ENCODE measurements at places on chromosomes 7 and 10.

GRCh38 chr7:142240546-142240945 is 17.3 kb downstream of the PRSS58 start:
- DNase-seq, result no peak

GRCh38 chr10:71232089-71232998 is 20.0 kb downstream of the UNC5B start:
- DNase-seq, result peak; percentile 93

DNA sequence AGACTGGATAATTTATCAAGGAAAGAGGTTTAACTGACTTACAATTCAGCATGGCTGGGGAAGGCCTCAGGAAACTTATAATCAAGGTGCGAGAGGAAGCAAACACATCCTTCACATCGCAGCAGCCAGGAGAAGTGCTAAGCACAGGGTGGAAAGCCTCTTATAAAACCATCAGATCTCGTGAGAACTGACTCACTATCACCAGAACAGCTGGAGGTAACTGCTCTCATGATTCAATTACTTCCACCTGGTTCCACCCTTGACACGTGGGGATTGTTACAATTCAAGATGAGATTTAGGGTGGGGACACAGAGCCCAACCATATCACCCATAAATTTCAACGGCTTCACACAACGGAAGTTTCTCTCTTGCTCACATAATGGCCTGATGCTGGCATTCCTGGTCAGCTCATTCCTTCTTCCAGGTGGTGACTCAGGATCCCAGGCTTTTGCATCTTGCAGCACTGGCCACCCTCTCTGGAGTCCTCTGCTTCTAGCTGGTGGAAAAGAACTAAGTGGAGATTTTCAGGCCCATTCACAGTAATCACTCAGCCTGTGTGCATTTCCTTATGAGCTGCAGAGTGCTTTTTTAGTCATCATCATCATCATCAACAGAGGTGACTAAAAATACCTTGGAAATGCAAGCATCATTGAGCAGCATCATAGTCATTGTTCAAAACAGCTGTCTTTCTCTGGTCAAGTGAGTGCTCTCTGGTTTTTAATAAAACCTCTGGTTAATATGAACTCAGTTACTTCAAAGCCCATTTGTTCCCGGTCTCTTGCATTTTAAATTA is 308.1 kb downstream of the SFMBT2 start:
- no peak for DNase-seq

GRCh38 chr10:81280497-81281479 is 594.2 kb upstream of the NRG3 start:
- DNase-seq, result no peak

DNA sequence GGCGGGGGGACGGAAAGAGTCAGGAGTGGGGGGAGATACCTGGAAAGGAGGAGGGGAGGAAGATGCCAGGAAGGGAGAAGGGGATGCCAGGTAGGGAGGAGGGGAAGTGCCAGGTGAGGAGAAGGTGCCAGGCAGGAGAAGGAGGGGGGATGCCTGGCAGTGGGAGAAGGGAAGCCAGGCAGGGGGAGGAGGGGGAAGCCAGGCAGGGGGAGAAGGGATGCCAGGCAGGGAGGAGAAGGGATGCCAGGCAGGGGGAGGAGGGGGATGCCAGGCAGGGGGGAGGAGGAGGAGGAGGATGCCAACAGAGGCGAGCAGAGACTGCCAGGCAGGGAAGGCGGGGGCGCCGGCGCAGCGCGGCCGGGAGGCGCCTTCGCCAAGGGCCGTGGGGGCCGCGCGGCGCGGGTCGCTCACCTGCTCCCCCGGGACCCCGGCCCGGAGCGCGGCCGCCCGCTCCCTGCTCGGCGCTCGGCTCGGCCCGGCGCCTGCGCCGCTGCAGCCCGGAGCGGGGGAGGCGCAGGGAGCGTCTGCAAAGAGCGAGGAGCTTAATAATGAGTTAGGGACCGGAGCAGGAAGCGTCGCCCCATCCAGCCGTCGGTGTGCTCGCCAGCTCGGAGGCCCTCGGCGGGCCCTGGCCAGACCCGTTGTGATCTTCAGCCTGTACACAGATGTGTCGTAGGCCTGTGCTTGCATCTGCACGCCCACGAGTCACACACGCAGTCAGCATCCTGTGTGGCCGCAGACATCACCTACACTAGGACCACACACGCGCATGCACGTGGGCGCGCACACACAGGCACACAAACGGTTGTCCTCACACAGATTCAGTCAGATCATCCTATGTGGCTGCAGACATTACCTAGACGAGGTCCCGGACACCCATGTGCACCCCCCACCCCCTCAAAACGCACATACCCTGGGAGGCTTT is 28.4 kb upstream of the SMARCD3 start:
- DNase-seq, result peak; percentile 24

GRCh38 chr7:26480156-26480555 is 188.5 kb downstream of the SNX10 start:
- DNase-seq, result peak; percentile 20

- no peak for DNase-seq
These were observed 43.1 kb upstream of the FAM180A start for GRCh38 chr7:135791543-135792362.

DNA sequence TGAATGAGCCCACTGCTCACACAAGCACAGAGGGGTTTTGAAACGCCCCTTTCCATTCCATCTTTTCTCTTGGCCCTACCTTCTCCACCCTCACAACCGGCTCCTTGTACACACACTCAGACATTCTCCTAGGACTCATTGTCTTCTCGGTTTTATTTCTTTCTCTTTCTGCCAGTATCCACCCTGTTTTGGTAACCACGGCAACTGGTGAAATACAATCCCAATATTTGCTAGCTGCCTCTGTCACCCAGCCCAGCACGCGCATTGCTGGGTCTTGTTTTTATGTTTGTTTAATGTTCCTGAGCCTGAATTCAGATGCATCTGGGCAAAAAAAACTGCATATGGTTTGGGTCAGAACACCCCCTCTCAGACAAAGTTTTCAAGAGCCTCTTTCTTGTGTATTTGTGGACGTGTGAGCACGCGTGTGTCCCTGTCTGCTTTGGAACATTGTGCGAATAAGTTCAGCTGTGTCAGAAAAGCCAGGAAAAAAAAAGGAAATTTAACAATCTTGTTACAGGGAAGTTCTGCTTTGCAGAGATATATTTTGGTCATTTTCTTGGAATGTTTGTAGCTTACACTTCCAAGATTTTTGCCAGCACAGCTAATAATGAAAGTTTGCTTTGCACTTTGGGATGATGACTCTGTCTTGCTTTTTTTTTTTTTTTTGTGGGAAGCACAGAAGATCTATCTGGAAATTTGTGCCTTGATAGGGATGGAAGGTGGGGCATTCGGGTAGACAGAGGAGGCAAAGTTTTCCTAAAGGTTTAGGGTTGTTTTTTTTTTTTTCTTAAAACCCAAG is 225.9 kb downstream of the TRIL start:
- no peak for DNase-seq

DNA sequence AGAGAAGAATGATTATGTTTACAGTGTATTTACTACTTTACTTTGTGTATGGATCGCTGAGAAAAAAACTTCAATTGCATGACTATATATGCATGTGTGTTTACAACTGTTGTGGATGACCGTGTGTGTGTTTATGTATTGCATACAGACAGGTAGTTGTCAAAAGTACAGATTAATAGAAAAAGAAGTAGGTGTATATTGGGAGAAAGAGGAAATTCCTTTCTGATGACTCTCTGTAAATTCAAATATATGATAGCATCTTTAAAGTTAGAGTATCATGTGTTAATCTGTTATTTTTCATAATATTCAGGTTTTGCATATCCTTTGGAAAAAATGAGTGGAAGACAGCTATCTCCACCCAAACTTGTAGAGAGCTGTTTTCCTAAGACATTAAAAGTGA is 160.4 kb upstream of the AGR3 start:
- DNase-seq, result no peak

DNA sequence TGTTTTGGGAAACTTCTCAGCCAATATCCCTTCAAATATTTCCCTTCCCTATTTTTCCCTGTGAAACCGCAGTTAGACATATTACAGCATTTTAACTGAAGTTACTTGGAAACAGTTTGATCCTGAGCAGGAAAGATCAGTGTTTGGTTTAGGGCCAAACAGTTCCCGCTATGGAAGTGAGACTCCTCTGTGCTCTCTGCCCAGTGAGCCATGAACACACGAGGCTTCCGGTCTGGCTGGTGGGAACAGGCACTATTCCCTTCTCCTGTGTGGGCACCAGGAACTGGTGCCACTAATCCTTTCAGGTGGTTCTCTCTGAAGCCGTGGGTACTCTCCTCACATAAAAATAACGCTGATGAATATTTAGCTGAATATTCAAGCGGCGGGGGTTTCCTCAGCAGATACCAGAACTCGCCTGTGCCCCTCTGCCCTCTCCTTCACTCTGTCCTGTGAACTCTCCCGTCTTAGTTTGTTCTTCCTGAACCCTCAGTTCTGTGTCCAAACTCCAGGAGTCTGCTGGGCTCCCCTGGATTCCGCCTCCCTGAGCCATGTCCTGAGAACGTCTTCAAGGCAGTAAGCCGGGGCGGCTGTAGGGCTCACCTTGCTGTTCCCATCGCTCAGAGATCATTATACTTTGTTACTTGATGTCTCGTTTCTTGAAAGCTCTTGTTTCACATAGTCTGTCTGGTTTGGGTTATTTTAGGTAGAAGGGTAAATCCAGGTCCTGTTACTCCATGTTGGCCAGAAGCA is 25.7 kb downstream of the FOXL3 start:
- DNase-seq, result no peak

GRCh38 chr7:109996927-109997326 is 1094.0 kb upstream of the LRRN3 start:
- no peak for DNase-seq

GRCh38 chr7:107326061-107326460 is 143.8 kb upstream of the GPR22 start:
- DNase-seq, result no peak

GRCh38 chr10:9222917-9223316 is 1168.4 kb downstream of the GATA3 start:
- DNase-seq, result no peak

GRCh38 chr7:108249453-108249852 is 119.3 kb upstream of the LAMB4 start:
- no peak for DNase-seq

GRCh38 chr10:12018438-12019282 is 23.9 kb downstream of the UPF2 start:
- DNase-seq, result no peak

DNA sequence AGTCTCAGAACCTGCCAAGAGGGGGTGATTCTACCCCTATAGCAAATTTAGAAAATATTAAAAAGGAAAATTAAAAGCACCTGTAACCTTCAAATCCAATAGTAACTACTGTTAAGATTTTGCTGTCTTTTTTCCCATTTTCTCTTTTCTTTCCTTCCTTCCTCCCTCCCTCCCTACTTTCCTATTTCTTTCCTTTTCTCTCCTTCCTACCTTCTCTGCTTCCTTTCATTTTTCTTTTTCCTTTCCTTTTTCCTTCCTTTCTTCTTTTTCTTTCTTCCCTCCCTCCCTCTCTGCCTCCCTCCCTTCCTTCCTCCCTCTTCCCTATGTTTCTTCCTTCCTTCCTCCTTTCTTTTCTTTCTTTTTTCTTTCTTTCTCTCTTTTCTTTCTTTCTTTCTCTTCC is 120.2 kb upstream of the KCTD7 start:
- DNase-seq, result no peak

GRCh38 chr10:88253622-88254021 is 329.5 kb downstream of the RNLS start:
- DNase-seq, result no peak

- DNase-seq, result no peak
These were observed 236.5 kb downstream of the SKAP2 start for GRCh38 chr7:26627891-26628341.

GRCh38 chr10:121598263-121599249 is at the start of gene FGFR2:
TSS of gene FGFR2 (minus strand) at chr10:121598444. CDS start at chr10:121593817, 4,627 bp downstream.
- peak; percentile 86 for DNase-seq

- no peak for DNase-seq
These were observed 280.9 kb upstream of the IGFBP3 start for GRCh38 chr7:46201961-46202360.

GRCh38 chr7:75878312-75878768 is 494 bp upstream of the RHBDD2 start:
- DNase-seq, result no peak

DNA sequence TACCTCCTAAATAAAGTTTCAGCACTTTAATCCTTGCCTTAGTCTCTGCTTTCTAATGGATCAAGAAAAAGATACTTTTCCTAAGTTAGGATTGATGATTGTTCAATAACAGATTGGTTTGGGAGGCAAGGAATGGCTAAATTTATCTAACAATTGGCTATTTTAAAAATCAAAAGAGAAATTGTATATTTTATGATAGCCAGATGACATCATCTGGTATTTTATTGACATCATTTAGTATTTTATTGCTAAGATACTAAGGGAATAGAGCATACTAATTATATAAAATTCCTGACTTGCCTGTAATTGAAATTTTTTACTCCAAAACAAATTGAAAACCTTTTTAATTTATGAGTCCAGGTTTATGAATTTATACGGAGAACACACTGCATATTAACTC is 19.3 kb upstream of the FAM13C start:
- DNase-seq, result no peak

- no peak for DNase-seq
These were observed 245.3 kb downstream of the EBF3 start for GRCh38 chr10:129718548-129719414.

DNA sequence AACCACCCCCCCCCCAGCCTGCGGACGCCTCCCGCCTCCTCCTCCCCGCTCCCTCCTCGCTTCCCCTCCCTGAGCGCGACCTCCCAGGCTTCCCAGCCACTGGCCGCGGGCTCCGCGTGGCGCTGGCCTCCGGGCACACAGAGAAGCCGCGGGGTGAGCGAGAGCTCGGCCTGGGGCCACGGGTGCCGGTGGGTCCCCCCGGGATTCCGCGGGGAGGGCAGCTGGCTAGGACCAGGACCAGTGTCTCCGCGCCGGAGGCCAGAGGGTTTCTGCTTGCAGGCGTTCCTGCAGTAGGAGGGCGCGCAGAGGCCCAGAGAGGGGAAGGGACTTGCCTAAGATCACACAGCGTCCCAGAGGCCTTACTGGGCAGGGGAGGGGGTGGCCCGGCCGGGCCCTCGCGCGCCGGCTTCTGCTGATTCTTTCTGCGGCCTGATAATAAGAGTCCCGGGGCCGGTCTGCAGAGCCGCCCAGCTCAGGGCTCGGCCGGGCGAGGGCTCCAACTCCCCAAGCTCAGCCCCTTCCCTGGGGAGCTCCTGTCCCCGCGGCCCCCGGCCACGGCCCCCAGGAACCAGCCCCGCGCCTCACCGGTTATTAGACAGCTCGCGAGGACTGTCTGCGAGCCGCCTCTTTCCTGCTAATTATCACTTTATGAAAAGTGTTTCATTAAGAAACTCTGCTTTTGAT is 10.1 kb downstream of the UNCX start:
- DNase-seq, result no peak

GRCh38 chr10:119368581-119368980 is 161.2 kb downstream of the GRK5 start:
- DNase-seq, result no peak

GRCh38 chr7:101782476-101782875 is 35.0 kb upstream of the CUX1 start:
- DNase-seq, result no peak

DNA sequence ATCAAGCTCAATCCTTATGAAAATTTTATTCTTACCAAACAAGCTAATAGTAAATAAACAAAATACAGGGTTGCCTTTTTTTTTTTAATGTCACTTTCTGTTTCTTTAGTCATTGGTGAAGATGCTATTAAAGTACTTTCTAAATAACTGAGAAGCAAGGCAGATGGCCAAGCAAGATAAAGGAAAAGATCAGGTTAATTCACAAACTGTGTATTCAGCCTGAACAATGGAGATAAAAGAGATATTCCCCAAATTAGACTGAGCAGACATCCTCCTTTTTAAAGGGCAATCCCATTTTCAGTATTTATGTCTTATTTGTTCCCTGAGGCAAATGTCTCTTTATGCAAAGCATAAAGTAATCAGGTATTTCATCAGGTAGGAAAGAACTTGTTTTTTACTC is 23.1 kb upstream of the XRCC2 start:
- no peak for DNase-seq

GRCh38 chr7:96985992-96986391 is 19.4 kb upstream of the DLX6 start:
- DNase-seq, result no peak
